Stimulated activated CD4-positive, alpha-beta T cell treated with anti-CD3 and anti-CD28 coated beads, TNF-alpha, amount 100 ng/mL, for 48 hours (primary cell): ENCODE measurements at places on chromosomes 12 and 14.

GRCh38 chr12:130788515-130788914 lies 50.5 kb downstream of the STX2 start:
- no peak for DNase-seq

DNA sequence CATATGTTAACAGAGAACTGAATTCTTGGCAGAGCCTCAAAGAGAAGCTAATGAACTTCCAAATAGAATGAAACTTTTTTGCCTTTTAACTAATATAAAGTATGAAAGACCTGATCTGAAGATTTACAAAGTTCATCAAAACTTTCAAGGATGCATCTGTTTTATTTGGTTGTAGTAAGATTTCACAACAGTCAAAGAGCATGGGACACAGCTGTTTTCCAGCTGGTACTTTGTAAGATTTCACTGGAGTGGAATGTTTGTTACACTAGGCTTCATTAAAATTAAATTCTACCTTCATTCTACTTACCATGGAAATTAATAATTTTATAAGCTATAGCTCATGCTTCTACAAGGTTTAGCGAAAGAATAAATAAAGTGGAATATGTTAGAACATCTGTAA lies 351.2 kb downstream of the SLC6A15 start:
- no peak for DNase-seq

DNA sequence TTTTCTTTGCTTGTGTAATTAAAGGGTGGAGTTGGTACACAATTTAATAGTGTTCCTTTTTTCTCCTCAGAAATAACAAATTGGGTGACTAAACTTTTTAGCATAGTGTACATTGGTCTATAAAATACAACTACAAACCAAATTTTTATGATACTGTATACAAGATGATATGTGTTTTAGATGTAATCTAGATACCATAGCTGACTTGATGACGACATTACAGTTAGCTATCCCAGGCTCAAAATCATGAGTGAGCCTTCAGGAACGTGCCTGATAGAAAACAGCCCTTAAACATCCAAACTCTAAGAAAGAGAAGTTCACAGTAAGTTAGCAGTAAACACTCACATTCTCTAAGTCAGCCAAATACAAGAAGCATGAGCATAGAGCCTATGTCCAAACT lies 99.0 kb upstream of the SSTR1 start:
- no peak for DNase-seq

GRCh38 chr12:57641699-57642442 lies 8.9 kb upstream of the B4GALNT1 start:
- no peak for DNase-seq

DNA sequence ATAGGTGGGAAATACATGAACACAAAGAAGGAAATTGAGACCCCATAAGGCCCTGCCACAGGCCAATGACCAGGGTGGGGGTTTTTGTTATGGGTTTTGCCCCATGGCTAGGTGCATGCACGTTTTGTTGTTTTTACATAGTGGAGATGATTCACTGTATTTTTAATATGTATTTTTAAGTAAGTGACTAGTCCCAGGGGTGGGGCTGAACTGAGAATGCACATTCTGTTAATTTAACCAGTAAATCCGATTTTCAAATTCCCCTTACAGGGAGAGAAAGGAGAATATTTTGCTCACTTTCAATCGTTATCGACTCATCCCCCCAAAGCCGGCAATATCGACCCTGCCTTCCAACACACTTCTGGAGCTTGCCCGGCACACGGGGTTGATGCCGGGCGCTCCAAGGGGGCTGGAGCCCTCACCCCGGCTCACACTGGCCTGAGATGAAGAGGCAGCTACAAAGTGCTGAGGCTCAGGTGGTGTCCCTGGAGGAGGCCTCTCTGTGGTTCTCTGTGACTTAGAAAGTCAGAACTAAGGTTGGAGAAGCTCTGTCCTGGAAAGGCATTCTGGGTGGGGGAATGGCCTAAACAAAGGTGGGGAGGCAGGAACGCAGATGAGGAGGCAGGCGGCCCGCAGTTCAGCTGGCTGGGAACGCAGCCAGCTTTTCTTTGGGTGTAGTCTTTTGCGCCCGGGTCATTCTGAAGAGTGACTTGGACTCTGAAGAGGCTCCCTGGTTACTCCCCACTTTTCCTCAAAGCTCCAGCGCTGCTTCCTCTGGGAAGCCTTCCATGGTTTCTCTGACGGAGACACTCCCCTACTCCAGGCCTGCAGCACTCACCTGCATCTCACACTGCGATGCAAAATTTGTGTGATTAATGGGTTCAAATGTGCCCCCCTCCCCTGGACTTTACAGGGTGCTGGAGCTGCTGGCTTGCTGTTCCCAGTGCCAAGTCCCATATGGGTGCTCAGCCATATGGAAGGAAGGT lies 50.7 kb upstream of the DLK1 start:
- DNase-seq, result no peak

DNA sequence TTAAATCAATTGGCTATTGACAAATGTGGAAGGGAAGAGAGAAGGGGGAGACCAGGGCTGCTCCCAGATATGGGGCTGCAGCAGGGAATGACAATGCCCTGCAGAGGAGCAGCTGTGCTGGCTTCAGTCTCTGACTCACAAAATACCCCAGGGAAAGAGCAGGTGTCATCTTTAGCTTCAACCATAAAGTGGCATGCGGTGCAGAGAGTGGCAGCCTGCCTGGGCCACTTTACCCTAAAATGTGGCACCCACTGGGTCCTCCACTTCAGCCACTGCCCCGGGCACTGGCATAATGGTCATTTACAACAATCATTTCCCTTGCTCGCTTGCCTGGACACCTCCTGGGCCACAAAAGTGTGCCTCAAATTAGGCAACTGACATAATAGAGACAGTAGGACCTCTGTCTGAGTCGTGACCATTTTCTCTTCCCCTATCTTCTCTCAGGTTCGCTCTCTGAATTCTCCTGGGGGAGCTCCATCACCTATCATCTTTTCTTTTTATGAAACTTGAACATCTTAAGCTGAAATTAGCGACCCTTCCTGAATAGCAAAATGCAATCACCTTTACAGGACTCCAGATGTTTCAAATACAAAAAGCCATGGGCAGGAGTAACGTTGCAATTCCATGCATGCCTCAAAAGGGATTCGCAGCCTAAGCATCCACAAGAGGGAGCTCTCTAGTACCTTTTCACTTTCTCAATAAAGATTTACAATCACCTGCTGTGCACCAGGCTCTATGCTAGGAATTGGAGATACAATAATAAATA lies 179.9 kb upstream of the ATF7IP start:
- DNase-seq, result no peak

DNA sequence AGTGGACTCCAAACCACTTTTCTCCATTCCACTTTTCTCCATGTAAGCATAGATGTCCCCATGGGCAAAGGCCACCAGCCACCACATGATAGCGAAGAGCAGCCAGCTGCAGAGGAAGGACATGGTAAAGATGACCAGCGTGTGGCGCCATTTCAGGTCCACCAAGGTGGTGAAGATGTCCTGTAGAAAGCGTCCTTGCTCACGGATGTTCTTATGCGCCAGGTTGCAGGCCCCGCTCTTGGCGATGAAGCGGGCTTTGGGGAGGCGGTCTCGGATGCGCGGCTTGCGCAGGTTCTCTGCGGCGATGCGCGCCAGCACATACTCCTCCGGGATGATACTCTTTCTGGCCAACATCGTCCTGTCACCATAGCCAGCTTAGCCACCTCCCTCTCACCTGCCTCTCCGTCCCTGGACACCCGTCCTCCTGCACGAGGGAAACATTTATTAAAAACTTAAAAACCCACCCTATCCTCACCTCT lies 1.2 kb downstream of the KCNJ8 start:
- no peak for DNase-seq

- DNase-seq, result no peak
These were observed 52.1 kb downstream of the VWF start for GRCh38 chr12:6072302-6072752.

DNA sequence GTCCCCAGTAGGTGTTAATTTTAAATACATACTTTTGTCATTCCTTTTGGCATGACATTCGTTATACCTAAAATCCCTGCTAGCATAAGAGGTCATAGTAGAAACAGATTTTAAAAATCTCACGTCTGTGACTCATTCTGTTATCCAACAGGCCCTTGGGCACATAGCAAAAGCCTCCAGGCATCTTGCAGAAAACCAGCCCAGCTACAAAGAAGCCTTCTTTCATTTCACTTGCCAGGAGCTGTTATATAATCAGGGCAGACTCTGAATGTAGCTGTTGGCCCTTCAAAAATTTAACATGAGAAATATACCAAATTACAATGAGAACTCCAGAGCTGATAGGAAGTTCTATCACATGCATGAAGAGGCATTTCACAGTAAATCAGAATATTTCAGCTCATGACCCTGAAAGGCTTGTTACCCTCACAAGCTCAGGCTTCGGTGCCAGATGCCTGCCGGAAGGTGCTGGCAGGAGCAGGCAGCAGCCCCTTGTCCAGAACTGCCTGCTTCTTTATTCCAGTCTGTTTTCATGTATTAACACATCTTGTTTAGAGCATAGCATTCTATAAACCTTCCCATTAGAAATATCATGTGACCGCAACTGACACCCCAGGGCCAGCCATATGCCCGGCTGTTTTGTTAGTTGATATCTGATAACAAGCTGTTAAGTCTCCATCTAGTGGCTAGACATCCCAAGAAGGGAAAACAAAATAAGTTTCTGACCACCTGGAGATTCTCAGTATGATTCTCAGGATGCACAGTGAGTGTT lies 17.8 kb downstream of the E2F7 start:
- DNase-seq, result no peak

GRCh38 chr12:124655048-124655697 lies 87.8 kb upstream of the NCOR2 start:
- no peak for DNase-seq
